Left lobe of liver (tissue), 2 donors: ENCODE measurements at places on chromosomes 7 and 10. TPM values are rescaled to one million over a fixed set of nuclear protein-coding genes. Genes with fewer than 3 reads are reported as not detected.
A peak's percentile ranks its signal among the peaks of the same experiment; 100 is the strongest.

VIPR2 gene
- total RNA-seq, result 0.28 TPM

DNA sequence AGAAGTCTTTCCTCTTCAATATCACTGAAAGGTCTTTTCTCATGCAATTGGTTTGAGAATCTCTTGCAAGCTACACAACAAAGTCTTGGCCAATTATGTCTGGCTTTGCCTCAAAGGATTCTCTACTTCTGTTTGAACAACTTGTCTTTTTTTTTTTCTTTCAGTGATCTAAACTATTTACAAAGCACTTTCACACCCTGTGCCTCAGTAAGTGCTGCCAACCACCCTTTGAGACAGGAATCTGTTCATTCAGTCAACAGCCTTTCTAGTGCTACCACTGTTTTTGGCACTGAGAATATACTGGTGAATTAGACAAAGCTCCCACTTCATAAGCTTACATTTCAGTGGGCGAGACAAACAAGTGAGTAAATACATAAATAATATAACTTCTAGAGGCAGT, 26.9 kb upstream of the SDK1 start:
- DNase-seq, result no peak

DNA sequence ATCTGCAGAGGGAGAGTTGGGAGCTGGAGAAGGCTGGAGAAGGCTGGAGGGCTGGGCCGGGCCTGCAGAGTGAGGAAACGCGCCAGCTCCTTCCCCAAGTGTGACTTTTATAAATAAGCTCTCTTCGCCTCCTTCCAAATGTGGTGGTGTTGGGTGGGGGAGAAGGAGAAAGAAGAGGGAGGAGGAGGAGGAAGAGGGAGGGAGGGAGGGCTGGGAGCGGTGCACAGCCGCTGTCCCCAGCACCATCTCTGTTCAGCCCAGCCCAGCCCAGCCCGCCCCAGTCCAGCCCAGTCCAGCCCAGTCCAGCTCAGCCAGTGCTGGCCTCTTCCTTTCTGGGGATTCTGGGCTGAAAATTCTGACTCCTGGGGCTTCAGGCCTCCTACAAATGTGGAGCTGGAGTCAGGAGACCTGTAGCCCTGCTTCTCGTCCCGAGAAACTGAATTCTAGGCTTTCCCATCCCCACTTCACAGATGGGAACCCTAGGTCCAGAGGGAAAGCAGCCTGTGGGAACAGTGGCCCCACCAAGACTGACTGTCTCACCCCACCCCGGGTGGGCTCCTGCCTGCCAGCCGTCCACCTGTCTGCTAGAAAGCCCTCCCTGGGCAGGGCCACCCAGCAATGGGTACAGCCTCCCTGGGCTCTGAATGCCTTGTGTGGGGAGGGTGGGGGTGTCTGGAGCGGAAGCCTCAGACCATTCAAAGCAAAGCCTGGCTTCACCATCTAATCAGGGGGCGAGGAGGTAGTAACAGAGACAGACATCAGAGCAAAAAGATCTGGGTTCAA, 2.3 kb downstream of the STX1A start:
- no peak for DNase-seq

GRCh38 chr7:130894146-130894908, 160.3 kb upstream of the KLF14 start:
- DNase-seq, result peak; percentile 89

DNA sequence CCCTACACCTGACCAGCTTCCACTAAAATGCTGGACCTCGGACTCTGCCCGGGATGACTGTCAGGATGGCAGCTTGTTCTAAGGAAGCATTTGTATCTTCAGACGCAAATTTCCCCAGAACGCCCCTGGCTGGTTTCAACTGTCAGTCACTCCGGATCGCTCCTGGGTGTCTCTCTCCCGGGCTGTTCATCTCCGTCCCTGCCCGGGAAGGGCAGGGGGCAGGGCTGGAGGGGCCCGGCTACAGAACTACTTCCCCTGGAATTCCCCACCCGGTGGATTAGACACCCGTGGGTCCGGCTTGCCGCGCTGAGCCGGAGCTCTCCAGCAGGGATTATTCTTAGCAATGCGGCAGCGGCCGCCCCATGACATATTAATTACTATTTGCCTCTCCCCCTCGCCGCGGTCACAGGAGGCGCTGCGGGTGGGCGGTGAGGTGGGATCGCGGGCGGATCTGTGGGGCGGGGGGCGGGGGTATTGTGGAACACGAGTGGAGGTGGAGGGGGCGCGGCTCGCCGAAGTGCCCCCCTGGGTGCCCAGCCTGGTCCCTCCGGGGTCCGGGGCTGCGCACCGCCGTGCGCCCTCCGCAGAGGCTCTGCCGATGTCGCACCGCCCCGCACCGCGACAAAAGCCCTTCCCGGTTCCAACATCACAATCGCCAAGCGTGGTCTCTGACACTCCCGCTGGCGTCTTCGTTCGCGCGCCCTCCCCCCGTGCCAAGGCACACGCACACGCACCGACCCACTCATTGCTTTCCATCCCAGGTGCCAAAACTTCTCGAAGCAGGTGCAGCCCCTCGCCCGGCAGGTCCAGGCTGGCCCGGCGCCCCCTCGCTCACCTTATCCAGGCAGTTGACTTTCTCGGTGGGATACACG, 276.1 kb upstream of the NEBL start:
- DNase-seq, result peak; percentile 44

DNA sequence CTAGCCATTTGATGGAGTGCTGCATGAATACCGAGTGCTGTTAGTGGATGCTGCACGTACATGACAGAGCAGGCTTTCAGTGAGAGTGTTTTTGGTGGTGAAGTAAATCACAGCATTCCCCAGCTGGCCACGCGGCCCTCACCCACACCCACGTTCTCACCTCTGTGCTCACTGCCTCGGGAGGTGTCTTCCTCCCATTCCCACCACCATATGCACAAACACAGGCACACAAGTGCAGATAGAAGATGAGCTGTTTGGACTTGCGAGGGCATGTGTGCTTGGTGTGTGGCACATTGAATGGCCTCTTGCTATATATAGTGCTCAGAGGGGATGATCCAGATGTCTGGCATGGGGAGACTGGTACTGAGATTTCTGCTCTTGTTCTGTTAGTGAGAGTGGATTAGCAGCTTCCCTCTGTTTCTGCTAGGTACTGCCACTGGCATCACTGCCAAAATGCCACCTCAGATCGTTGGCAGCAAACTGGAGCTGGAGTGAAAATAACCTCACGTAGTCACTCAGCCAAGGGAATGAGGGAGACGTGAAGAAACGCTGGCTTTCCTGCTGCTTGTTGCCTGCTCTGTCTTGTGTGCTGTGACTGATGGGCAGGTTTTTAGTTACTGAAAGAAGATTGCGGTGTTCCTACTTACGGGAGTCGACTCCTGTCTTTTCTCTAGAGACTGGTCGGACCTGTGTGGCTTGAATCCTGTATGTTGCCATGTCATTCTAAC, 19.1 kb downstream of the DNAJB6 start:
- no peak for DNase-seq

DNA sequence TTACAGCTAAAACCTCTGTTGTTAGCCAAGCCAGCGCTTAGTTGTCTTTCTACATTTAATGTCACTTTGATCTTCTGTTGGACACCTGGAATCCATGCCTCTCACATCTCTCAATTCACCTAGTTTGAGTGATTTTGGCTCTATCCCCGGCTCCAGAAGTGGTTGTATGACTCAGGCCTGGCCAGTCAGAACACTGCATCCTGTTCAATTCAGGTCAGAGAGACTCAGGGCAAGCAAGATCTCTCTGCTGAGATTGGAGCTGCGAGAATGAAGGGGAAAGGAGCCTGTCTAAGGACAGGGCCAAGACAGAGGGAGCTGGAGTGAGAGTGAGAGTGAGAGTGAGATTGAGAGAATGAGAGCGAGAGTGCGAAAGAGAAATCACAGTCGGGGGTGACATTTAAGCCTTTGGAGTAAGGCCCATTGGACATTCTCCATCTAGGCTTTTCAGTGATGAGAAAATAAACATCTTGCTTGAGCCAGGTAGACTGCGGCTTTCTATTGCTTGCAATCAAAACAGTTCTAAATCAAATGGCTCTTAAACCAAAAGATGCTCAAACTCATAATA, 83.3 kb upstream of the DYNC1I1 start:
- DNase-seq, result no peak

GRCh38 chr10:117710181-117710798, 167.7 kb downstream of the EMX2 start:
- no peak for DNase-seq

GRCh38 chr10:117078168-117078837, 59.8 kb downstream of the VAX1 start:
- DNase-seq, result no peak

GRCh38 chr10:5292196-5292735, 72.5 kb upstream of the UCN3 start:
- DNase-seq, result no peak

GRCh38 chr10:72980348-72980747, 25.7 kb upstream of the PLA2G12B start:
- DNase-seq, result no peak

COMMD3 gene
- 30.1 TPM for total RNA-seq

DNA sequence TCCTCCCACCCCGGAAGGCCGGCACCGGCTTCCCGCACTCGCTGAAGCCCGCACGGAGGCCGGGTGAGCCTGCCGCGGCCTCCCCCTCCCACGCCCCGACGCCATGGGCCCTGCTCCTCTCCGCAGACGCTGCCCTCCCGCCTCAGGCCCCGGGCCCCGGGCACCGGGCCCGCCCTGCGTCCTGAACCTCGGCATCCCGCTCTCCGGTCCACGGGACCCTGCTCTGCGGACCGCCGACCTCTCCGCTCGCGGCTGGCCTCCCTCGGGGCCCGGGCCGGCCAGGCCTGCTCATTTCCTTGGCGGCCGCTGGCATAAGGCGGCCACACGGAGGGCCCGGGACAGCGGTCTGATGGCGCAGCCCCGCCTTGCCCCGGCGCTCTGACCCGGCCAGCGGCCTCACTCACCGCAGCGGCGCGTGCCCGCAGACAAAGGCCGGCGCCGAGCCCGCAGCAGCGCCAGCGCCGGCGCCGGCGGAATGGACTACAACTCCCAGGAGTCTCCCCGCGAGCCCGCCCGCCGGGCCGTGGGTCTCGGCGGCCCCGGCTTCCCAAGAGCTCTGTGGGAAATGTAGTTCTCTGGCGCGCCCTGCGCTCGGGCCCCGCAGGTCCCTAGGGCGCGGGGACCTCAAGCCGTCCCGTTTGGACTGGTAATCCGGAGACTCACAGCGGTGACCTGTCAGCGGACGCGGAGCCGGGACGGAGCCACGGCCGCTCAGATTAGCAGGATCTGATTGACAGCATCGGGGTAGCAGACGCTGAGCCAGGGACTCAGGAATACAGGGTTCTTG, at the start of gene ZNF32:
Gene ZNF32, minus strand, starts transcription at position 484 of the 787 bp plus-strand sequence. CDS start 2,748 bp downstream, outside the sequence.
- DNase-seq, result peak; percentile 91

NEURL1 gene
- total RNA-seq, result 1.7 TPM

DNA sequence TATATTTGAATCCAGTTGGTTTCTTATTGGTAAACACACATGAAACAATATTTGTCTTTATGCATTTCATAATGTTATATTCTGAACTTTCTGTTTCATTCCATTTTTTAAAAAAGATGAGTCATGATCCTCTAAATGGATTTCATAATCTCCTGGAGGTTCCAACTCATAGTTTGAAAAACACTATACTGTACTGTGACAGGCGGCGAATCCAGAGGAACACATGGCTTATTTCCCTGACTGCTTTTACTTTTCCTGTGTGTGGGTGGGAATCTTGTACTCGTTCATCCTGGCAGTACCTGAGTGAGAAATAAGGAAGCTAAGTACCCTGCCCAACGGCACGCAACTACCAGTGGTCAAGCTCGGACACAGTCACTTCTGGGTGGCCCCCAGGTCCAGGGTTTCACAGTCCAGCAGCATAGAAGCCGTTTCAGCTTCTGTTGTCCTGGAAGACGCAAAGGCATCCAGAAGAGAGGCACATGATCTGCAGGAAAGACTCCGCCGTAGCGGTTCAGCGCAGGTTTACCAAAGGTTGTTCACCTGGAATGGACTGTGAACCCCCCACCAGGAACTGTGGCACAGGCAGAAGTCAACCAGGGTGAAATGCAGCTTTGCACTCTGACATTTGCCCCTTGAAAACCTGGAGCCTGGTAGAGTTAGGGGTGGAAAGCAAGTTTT, 117.7 kb downstream of the CCNY start:
- peak; percentile 75 for DNase-seq

GRCh38 chr7:140864732-140865131, 60.0 kb downstream of the BRAF start:
- no peak for DNase-seq

TAS2R39 gene
- total RNA-seq, result not detected

DNA sequence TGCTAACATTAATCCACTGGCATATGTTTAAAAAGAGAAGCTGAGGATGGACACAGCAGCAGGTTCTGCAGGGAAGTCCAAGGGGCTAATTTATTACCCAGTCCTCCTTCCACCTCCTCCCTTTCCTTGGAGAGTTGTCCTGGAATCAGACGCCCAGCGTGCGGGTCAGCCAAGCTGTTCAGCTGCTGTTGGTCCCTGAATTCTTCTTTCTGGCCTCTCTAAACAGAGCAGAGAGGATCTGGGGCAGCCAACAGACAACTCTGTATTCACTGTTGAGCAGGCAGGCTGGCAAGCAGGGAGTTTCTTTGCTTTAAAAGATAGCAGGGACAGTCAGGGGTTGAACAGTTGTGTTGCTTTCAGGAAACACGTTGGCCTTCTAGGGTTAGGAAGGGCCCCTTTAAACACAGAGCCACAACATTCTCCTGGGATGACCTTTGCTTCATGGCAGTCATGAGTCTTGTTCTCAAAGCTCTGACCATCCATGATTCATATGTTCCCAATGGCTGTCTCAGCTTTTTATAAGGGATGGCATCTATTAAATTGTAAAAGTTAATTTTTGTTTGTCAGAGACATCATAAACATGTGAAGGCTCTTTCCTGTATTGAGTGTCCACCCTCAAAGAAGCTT, 217.0 kb downstream of the CREB5 start:
- no peak for DNase-seq

DNA sequence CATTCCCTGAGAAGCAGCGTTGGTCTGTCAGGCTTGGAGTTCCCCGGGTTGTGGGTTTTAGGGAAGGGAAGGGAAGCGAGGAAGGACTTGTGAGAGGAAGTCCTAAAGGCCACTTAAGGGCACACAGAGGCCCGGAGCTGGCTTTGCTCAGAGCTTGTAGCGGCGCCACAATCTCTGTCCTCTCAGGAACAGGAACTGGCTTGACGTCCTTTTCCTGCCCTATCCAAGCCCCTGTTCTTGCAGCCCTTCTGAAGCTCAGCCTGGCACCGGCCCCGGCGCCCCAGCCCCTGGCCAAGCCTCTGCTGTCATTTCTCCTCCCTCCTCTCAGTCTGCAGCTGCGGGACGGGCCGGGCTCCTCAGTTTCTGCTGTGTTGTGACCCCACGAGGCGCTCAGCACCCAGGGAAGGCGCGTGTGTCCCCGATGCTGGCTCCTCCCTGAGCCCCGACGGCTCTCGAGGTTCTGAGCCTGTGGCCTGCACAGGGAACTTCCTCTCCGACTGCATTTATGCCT, at the start of gene GIMAP8:
Gene GIMAP8, plus strand, starts transcription at position 140 of the 511 bp plus-strand sequence. CDS start 16,069 bp downstream, outside the sequence.
- peak; percentile 62 for DNase-seq

PILRA gene
- 1.4 TPM for total RNA-seq

DNA sequence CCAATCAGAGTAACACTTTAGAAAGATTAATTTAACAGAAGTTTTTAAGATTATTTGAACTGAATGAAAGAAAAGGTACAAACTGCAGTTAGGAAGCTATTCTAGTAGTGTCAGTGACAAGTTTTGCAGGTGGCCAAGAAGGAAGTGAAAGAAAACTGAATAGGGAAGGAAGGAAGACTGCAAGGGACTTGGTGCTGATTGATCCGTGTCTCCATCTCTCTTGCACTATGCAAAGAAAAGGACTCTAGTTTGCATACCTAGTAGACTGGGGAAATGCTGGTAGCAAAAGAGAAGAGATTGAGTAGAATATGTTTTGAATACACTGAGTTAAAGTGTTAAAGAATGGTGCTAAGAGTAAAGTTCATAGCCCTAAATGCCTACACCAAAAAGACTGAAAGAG, 33.0 kb downstream of the OR6V1 start:
- no peak for DNase-seq

GRCh38 chr10:100740476-100741377, 4.7 kb upstream of the PAX2 start:
- no peak for DNase-seq

CRYGN gene
- total RNA-seq, result not detected

CRPPA gene
- 2.2 TPM for total RNA-seq
